ENCODE measurements at places on chromosomes 5 and 9.

DNA sequence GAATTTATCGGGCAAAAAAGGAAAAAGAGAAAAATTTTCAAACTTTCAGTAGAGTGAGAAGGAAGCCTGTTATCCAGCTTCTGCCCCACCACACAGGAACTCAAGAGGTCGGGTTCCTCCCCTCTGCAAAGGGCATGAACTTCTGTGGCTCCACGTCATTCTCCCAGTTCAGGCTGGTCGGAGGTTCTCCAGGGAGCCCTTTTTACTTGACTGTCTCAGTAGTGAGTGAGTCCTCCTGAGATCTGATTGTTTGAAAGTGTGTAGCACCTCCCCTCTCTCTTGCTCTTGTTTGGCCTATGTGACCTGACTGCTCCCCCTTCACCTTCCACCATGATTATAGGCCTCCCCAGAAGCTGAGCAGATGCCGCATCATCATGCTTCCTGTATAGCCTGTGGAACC lies 9.7 kb downstream of the SPINK1 start:
- no peak for DNase-seq

GRCh38 chr5:119367502-119368237 lies 11.9 kb downstream of the TNFAIP8 start:
- DNase-seq, result peak; percentile 75

GRCh38 chr5:172931001-172931536 lies 28.2 kb upstream of the RPL26L1 start:
- DNase-seq, result peak; percentile 86

- DNase-seq, result no peak
Measured at GRCh38 chr5:53613536-53613935, 53.1 kb downstream of the NDUFS4 start.

DNA sequence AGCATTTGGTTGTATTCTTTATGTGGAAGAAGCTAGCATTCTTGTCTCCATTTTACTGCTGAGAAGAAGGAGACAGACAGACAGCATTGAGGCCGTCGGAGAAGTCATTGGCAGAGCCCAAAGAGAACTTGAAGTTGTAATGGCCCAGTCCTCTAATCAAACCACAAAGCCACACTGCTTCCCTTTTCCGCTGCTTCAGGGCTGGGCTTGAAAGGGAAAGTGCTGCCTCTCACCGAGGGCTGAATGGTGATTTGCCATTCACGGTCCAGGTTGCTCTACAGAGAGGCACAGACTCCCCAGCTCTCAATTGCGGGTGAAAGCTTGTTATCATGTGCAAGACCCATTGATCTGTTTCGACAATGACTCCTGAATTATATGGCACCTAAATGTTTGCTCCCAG lies 25.6 kb upstream of the POU4F3 start:
- DNase-seq, result no peak

- no peak for DNase-seq
Measured at GRCh38 chr9:82242285-82242963, 253.9 kb downstream of the SPATA31D1 start.

GRCh38 chr5:8923526-8923925 lies 622.3 kb downstream of the SEMA5A start:
- DNase-seq, result no peak

DNA sequence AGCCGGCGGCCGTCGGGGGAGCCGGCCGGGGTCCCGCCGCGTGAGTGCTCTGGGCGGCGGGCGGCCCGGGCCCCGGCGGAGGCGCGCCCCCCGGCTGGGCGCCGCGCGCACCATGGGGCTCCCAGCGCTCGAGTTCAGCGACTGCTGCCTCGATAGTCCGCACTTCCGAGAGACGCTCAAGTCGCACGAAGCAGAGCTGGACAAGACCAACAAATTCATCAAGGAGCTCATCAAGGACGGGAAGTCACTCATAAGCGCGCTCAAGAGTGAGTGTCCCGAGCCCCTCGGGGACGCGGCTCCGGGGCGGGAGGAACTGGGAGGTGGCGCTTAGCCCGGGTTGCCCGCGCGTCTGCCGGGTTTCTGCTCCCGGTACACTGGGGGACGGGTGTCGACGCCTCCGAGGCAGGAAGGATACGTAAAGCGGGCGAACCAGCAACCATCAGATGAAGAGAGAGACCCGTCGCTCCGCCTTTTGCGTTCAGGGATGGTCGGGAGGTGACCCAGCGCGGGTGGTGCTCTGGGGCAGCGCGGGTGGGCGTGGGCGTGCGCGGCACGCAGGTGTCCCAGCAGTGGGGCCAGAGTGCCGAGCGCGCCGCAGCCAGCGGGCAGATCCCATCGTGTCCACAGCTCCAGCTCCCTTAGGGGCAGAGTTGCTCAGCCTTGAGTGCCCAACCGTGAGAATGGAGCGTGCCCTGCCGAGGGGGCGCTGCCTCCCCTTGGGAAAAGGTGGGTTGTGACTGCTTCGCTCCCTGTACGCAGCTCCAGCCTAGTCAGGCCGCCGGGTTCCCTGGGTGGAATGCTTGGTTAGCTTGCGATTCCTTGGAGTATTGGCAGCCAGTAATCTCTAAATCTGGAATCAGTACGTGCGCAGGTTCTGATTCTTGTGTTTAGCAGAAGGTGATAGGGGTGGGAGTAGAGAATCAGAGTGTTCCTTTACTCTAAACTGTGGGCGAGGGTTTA lies 753 bp downstream of the ARHGAP26 start:
- peak; percentile 39 for DNase-seq

DNA sequence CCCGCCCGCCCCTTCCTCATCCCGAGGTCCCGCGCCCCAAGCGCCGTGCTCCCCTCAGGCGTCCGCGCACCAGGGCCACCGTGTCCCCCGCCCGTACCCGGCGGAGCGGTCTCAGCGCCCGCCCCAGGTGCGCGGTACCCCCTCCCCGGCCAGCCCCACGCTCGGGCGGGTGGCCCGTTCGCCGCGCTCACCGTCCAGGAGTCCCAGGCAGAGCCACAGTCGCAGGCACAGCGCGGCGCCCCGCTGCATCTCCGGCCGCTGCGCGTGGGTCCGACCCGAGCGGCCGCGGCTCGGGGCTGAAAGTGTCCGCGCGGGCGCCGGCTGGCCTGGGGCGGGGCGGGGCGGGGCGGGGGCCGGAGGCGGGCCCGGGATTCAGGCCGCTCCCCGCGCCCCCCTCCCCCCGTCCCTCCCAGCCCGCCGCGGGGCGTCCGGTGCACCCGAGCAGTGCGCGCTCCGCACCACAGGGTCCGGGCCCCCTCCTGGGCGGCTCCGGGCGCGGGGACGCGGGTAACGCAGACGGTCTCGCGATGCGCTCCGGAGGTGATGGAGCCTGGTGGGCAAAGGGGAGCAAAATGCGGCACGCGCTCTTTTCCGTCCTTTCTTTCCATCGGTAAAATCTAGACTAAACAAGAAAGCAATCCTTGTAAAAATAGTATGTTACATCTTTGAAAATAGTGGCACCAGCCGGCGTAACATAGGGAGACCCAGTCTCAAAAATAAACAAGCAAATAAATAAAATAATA lies at the start of gene FLT4:
Gene FLT4, minus strand, starts transcription at position 304 of the 743 bp plus-strand sequence. Its CDS starts 55 bp downstream, at position 249.
- no peak for DNase-seq

- DNase-seq, result no peak
Measured at GRCh38 chr5:75712091-75712490, 5.1 kb downstream of the POC5 start.

DNA sequence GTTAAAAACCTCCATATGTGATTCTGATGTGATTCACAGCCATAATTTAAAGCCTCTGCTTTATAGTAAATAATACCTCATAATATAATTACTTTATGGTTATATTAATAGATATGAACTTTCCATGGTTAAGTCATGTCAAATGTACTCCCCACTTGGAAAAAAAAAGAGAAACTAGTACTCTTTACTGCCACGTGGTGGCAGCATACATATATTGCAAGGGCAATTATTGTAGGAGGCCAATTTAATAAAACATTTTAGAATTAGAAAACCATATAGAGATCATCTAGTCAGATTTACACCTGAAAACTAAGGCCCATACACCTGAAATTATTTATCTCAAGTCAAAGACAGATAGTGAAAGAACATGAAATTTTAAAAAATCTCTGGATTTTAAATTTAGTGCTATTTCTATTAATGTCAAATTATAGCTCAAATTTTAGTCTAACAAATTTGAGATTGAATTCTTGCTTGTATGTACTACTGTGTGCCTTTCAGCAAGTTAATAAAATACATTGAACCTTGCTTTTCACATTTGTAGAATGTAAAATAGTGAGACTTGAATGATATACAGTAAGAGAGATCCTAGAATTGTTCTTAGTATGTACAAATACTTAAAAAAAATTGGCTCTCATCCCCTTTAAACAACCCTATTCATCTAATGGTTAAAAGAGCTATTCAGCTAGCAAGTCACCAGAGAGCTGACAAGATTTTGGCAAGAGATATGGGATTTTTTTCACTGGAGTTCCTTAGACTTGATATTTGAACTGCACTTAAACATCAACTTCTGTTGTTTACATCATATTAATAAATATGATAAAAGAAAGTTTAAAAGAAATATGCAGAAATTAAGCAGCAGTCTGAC lies 603.8 kb downstream of the TLE4 start:
- peak; percentile 63 for DNase-seq

GRCh38 chr5:62017092-62017491 lies 288.9 kb upstream of the KIF2A start:
- DNase-seq, result no peak

GRCh38 chr9:31390403-31391025 lies 993.9 kb upstream of the ACO1 start:
- DNase-seq, result no peak

GRCh38 chr9:135888766-135889394 lies 18.5 kb downstream of the CAMSAP1 start:
- no peak for DNase-seq

DNA sequence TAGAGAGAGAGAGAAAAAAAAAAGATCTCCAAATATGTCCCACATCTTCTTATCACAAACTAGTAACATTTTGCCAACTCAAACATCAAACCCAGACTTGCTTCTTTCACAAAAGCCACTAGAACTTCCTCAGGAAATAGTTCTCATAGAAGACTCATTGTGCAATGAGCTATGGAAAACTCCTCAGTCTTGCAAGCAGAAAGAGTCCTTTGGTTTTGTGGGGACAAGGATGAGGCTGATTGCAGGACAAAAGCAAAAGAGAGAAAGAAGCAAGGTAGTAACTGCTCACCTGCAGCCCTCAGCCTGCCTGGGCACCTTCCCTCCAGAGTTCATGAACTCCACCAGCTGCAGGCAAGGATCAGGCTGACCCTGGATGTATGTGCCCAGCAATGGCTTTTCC lies 399.0 kb downstream of the IRX1 start:
- peak; percentile 47 for DNase-seq

GRCh38 chr5:88172847-88173758 lies 95.5 kb downstream of the TMEM161B start:
- no peak for DNase-seq

GRCh38 chr9:81855538-81855937 lies 72.7 kb upstream of the SPATA31D4 start:
- peak; percentile 87 for DNase-seq

DNA sequence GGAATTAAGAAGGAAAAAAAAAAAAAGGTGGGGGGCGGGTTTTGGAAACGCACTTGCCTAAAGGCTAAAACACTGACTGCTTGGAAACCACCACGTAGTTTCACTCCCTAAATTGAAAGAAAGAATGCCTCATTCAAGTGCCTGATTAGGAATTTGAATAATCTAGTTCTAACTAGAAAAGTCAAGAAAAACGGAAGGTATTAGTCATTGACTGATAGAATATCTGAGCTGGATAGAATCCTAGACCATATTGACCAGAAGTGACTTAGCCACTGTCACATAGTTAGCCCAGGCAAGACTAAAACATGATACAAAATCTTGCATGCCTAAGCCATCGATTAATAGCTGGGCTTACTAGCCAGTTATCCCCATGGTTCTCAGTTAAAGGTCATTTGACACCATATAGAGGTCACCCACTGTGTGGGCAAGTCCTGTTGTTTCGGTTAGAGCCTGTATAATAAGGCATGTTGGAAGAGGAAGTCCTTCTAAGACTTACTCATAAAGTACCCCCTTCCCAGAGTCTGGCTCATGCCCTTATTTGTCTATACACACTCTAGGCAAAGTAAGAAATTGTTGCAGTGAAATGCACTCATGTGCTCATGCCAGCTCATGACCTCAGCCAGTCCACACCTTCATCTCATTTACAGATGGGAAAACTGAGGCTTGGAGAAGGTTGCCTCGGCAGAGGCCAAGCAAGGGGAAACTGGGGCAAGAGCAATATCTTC lies 40.2 kb downstream of the SH3RF2 start:
- DNase-seq, result peak; percentile 65

DNA sequence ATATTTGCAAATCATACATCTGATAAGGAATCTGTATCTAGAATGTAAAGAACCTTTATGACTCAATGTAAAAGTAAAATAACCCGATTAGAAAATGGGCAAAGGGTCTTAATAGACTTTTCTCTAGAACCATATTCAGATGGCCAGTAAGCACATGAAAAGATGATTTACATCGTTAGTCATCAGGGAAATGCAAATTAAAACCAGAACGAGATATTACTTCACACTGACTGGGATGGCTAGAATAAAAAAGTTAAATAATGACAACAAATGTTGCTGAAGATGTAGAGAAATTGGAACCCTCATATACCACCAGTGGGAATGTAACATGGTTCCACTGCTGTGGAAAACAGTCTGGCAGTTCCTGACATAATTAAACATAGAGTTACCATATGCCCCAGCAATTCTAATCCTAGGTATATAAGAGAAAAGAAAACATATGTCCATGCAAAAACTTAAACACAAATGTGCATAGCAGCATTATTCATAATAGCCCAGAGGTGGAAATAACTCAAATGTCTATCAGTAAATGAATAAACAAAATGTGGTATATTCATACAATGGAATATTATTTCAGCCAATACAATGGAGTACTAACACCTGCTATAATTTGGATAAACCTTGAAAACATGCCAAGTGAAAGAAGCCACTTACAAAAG lies 100.4 kb upstream of the MAMDC2 start:
- no peak for DNase-seq

- DNase-seq, result peak; percentile 32
Measured at GRCh38 chr5:109141222-109142200, 268.3 kb downstream of the PJA2 start.

DNA sequence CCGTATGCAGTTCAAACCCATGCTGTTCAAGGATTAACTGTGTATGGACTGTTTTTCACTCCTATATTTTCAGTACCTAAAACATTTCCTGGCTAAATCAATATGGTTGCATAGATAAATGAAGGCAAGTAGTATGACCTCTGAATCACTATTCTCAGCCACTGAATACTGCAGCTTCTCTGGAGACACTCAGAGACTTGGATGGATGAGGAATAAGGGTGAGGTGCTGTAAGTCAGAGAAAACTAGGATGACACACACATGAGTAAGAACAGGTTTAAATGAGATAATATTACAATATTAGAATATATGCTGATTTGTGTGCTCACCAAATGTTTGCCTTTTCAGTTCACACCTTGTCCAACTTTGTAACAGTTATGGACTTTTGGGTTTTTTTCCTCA lies 26.0 kb upstream of the ANXA1 start:
- peak; percentile 61 for DNase-seq

DNA sequence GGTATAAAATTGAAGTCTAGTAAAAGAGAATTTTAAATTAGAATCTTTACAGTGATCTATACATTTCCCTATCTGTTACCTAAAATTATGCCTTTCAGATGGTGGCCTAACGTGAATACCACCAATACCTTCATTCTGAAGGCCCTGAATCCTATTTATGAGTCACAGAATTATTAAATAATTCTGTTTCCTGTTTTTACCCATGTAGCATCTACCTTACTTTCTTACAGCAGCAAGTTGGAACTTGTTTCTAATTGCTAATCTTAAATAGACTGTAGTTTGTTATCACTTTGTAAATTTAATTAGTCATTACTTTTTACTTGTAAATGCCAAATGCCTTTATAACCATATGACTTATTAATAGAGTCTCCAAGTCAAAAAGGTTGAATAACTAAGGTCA lies 135.0 kb downstream of the PDE4D start:
- no peak for DNase-seq

Data from cardiac fibroblast (primary cell).